Mesendoderm (in vitro differentiated cells): ENCODE measurements at places on chromosomes 12 and 14.

DNA sequence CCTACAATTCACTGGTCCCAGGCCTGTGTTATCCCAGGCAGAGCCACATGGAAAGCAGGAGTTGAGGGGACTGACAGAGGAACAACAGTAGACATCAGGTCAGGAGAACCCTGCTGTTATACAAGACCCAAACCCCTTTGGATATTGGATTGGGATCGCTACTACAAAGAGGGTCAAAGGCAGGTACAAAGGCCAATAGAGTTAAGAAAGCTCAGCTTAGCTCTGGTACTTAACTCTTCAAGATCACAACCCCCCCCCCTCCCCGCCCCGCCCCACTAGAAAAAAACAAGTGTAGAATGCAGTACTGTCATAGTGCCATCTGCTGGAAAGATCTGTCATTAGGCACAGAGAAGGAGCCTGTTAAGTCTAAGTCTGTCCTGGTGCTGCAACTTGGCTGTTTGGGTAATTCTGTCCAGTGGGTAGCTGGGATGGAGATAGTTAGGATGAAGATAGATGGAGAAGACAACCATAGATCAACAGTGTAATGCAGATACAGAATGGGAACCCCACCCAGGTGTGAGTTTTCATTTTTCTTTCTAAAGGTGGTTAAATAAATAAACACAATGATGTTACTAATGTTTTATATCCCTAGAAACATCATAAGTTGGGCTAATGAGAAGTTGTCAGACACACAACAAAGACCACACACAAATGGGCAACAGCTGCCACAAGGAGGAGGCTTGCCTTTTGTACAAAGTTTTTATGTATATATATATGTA lies 17.2 kb downstream of the REM2 start:
- peak; percentile 87 for DNase-seq

GRCh38 chr14:33376510-33376909 lies 437.8 kb downstream of the NPAS3 start:
- no peak for DNase-seq

DNA sequence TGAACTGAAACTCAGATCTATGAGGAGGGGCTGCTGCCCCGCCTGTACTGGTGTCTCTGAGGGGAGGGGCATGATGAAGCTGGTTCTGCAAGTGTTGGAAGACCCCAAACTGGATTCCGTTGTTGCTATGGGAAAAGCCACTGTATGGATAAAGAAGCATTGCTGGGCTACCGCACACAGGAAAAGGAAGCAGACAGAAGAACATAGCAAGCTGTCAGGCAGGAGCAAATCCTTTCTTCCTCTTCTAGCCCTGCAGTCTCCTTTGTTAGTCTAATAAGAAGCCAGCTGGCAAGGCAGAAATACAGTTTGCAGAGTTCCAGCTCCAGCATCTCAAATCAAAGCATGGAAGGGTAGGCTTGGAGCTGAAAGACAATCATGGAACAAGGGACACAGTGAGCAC lies 26.3 kb upstream of the NR1H4 start:
- DNase-seq = no peak

- DNase-seq = peak; percentile 70
These were observed 221.8 kb upstream of the SSTR1 start for GRCh38 chr14:37985826-37986470.

DNA sequence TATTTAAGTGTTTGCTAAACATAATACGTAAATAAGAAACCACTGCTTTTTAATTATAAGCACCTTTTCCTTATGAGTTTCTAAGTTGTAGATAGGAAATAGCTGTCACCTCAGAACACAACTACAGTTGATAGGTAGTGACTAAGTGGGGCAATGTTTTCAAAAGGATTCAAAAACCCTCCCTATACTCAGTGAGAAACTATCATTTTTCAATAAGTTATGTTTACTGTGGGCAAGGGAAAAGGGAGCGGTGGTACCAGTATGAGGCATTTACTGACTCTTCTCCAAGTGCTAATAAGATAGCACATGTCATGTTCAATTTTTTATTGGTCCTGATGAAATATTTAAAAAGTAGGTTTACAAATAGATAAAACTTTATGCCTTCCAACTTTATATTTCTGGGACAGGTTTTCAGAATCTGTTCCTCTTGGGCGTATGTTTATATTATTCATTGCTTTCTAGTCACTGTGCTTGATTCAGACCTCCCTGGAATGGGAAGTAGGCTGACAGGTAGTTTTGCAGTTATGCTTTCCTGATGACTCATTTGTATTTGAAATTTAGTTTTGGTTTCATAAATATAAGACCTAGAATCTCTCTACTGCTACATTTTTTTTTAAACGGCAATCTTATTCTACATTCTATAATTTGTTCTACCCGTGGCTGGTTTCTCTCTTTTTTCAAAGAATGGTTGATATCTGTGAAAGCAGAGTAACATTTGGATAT lies 153.1 kb downstream of the TMEM117 start:
- no peak for DNase-seq

DNA sequence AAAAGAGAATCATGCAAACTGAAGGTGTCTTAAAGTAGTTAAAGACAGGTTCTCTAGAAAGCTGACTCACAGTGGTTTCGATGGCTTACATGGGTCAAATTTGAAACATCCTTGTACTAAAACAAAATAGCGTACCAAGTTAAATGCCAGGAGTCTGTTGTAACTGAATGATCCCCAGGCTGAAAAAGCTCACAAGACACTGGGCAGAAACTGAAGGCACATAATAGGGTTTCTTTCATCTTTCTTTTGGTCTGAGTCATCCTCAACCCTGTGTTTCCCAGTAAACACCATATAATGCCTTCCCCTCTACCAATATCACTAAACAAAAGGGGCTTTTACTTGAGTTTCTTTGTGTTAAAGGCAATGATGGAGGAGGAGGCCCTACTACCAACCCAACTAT lies 12.8 kb downstream of the ZFYVE1 start:
- DNase-seq = no peak

GRCh38 chr12:124764870-124765580 lies 98.6 kb downstream of the SCARB1 start:
- no peak for DNase-seq

- no peak for DNase-seq
These were observed 34.6 kb downstream of the ZFP36L1 start for GRCh38 chr14:68758301-68758700.

DNA sequence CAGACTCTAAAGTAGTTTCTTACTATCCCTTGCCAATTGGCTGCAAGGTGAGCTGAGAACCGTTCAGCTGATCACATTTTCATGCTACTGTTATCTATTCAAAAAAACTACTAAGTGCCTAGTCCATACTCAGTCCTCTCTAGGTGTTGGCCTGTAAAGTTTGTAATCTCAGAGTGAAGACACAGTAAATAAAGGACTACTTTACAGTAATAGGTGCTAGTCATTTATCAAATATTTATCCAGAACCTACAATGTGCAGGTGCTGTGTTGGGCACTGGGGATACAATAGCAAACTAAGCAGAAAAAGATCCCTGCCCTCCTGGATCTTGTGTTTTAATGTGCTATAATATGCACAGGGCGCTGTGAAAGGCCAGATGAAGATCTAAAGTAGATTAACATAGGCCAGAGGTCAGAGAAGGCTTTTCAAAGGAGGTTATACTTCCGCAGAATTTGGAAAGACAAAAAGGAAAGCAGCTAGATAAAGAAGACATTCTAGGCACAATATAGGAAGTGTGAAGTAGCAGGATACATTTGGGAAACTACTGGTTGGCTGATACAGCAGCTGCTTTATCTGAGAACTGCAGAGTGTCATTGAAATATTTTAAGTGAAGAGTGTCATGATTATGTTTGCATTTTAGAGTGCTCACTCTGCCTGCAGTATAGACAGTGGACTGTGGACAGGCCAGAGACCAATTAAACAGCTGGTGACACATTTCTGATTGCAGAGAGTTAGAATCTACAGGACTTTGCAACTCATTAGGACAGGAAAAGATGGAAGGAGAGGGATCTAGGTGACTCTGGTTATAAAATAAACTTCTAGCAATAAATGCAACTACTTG lies 8.0 kb upstream of the ACTR10 start:
- DNase-seq = no peak

- no peak for DNase-seq
These were observed 31.6 kb downstream of the AK7 start for GRCh38 chr14:96423446-96424108.

DNA sequence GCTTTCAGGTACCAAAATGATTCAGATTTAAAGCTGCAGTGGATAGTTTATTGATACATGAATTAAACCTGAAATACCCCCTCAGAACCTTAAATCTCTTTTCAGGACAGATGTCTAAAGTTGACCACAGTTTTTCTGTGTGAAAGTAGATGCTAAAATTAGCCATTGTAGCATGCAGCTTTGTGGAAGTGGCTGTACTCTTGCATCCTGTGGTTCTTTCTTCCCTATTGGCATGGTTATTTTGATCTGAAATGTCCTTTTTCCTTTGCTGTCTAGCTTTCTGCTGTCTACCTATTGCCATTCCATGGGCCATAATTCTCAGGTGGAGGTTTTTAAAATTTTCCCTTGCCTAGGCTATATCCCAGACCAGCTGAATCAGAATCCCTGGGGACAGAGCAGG lies 455.6 kb downstream of the ZFP36L1 start:
- DNase-seq = no peak

GRCh38 chr12:21989819-21990412 lies 48.7 kb upstream of the ABCC9 start:
- no peak for DNase-seq

DNA sequence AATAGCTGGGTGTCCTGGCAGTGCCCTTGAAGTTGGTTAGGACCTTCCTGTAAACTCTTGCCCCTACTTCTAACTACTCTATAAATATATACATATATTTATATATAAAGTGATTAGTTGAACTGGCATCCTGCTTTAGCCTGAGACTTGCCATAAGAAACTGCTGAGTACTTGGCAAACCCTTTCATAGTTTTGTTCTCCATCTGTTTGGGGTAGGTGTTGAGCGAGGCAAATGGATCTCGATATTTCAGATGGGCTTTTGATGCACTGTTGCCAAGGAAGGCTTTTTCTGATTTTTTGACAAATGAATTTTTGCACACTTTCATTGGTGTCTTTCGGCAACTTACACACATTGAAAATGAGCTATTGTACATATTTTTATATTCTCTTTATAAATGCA lies 10.4 kb downstream of the CALM1 start:
- no peak for DNase-seq

DNA sequence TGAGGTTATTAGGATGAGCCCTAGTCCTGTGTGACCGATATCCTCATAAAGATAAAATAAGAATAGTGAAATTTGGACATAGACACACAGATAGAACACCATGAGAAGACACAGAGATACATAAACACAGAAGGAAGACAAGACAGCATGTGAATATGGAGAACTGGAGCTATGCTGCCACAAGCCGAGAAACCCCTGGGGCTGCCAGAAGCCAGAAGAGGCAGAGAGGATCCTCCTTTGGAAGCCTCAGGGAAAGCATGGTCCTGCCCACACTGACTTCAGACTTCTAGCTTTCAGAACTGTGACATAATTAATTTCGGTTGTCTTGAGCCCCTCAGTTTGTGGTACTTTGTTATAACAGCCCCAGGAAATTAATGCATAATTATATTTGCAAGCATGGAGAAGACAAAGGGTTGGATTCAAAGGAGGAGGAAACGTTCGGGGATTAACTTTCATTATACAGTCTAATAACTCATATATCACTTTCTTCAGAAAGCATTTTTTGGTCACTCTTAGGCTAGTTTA lies 1501.8 kb upstream of the FLRT2 start:
- DNase-seq = no peak

DNA sequence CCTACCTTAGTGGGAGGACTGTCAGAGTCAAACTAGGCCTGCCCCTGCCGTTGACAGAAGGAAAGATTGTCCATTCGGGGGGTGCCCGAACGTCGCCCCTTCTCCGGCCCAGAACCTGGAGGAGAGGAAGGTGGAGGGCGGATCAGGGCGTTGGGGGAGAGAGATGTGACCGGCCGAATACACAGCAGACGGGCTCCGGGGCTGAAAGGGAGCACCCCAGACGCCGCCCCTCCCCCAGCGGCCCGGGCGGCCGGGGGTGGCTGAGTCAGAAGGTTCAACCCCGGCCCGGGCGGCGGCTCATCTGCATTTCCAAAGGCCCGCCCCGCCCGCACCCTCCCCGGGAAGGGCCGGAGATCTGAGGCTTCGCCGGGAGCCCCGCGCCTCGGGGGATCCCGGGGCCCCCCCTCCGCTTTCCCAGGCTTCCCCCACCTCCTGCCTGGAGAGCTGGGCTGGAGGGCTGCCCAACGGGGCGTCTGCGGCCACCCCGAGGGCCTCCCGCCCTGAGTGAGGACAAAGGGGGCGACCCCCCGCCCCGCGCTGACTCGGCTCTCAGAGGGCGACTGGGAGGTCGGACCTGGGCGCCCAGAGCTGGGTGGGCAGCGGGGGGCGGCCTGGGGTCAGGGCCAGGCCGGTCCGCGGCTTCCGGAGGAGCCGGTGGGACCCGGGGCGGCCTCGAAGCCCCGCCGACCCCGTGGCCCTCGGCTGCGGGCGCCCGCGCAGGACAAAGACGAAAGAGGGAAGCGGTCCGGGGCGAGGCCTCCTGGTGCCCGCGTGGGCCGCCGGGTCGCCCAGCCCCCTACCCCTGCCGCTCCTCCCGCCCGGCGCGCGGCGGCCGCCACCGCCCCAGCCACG lies 3.7 kb upstream of the SETD1B start:
- DNase-seq = peak; percentile 92

GRCh38 chr12:31589904-31590641 lies 863 bp downstream of the DENND5B start:
- DNase-seq = peak; percentile 72
